ENCODE measurements at places on chromosomes 11 and 22.

DNA sequence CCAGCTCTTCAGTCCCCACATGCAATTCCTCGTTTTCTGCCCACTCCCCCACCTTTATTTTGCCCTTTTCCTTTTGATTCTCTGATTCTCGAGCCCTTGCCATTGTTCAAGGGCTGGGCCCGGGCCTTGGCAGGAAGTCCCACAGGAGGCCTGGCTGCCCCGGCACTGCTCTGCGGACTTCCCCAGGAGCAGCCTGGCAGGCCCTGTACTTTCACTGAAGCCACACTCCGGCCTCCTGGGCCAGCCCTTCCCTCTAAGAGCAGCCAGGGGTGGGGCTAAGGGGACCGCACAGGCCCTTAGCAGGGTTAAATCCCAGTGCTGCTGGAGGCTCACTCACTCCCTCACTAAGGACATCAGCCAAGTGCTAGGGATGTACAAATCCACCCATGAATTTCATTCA, 4.1 kb downstream of the LRRC32 start:
- DNase-seq: no peak

DNA sequence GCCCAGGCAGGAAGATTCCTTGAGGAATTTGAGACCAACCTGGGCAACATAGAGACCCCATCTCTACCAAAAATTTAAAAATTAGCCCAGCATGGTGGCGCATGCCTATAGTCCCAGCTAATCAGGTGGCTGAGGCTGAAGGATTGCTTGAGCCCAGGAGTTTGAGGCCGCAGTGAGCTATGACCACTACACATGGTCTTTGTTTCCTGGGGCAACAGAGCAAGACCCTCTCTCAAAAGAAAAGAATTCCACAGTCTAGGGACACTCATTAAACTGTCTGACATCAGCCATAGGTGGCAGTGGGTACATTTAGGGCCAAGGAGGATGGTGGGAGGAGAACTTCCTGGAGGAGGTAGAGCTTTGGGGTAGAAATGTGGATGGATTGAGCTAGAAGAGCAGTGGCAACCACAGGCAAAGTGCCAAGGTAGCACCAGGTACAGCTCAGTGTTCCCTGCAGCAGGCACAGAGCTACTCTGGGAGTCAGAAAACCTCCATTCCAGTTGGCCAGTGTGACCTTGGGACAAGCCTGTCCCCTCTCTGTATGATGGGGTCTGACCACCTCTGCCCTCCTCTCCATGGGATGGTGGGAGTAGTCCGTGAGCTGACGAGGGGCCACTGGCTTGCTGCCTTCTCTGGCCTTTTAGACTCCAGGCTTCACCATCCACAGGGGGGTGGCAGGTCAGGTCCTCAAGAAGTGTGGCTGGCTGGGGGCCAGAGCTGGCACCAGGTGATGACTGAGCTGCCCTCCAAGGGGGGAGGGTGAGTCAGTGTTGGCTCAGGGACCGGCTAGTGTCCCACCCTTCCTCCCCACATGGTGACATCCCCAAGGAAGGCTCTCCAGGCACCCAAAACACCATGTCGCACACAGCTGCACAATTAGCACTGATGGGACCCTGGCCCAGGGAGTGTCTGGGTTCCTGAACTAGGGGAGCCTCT, 3.7 kb upstream of the CLCF1 start:
- no peak for DNase-seq

- DNase-seq: no peak
Observed at GRCh38 chr11:74460065-74460464, 7.3 kb downstream of the KCNE3 start.

DNA sequence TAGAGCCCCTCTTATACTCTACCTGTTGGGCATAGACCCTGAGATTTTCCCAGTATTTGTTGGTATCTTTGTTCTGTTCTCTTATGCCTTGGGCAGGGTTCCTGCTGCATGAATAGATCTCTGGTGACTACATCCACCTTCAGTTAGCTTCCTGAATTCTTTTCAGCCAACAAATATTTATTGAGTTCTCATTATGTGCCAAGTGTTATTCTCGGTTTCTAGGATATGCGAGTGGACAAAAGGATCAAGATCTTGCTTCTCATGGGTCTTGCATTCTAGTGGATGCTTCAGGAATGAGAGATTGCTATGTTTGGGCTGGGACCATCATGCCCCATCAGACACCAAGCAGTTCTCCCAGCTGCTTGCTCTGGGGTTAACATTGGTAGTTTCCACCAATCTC, 340.0 kb downstream of the METTL15 start:
- no peak for DNase-seq

DNA sequence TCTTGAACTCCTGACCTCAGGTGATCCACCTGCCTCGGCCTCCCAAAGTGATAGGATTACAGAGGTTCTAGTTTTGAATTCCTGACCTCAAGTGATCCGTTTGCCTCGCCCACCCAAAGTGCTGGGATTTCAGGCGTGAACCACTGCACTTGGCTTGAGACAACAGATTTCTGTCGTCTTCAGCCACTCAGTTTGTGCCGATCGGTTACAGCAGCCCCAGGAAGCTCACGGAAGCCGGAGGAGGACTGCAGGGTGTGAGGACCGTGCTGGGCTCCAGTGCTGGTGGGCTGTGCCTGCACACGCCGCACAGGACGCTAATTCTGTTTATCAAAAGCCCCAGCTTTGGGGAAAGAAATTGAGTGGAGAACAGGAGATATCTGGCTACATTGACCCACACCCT, 82.0 kb downstream of the CELSR1 start:
- no peak for DNase-seq

- no peak for DNase-seq
Observed at GRCh38 chr11:111514216-111515031, at the start of gene HOATZ. Gene HOATZ, plus strand, starts transcription at chr11:111514778. Its CDS starts 7 bp downstream, at chr11:111514785.

DNA sequence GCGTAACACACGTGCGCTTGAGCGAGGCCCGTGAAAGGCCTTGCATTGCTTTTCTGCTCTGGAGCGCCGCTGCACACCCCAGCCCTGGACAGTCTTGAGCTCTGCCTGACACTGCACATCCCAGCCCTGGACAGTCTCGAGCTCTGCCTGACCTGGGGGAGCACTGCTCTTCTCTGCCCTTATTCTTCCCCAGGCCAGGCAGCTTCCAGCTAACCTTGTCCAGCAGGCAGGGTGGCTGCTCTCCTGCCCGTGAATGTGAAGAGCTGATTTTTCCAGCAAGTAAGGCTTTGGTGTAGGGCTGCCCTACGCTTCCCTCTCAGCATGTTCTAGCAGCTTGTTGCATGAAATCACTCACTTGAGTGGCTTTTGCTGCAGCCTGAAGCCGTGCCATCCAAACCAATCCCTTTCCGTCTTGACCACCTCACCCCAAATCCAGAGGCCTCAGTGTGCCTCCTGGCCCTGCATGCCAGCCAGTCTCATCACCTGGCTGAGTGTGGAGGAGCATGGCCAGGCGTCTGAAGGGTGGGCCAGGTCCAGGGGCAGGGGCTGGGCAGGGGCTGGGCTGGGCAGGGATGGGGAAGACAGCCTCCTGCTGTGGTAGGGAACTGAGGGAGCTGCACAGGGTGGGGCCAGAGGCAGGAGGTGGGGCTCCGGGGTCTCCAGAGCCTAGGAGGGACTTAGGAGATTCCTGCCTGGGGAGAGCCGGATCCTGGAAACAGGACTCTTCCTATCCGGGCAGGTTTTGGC, 89.5 kb upstream of the B3GAT1 start:
- peak; percentile 25 for DNase-seq

- DNase-seq: no peak
Observed at GRCh38 chr11:58898106-58898505, 41.2 kb upstream of the GLYATL1 start.

DNA sequence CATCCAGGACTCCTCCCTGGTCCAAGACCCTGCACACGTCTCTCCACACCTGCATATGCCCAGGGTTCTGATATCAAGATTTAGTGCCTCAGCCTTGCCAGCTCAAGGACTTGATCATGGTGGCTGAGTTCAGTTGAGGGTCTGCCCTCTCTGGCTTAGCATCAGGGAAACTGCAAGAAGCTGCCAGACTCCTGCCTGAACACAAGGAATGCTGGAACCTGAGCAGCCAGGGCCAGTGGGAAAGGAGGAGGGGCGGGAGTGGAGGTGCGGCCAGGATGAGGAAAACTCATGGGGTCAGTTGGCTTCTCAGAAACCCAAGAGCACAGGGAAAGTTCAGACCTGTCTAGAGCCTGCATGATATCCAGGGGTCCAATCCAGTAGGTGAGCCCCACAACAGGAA, 546.1 kb downstream of the BUD13 start:
- DNase-seq: no peak

DNA sequence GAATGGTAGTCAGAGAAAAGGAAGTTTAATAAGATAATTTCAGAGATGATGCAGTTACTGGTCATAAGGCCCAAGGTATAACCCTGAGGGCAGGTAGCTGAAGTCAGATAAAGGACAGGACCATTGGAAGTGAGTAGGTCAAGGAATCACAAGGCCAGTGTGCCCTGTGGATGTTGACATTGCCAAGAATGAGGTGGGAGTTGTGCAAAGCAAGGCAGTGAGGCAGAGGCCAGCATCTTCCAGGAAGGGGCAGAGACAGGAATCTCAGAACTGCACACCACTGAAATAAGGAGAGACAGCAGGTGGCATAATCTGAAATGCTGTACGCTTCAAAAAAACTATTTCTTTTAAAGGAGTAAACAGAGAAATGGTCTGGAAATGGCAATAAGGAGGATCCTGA, 61.4 kb downstream of the ABTB2 start:
- DNase-seq: no peak

GRCh38 chr22:47533961-47534803, 771.7 kb downstream of the TBC1D22A start:
- no peak for DNase-seq

DNA sequence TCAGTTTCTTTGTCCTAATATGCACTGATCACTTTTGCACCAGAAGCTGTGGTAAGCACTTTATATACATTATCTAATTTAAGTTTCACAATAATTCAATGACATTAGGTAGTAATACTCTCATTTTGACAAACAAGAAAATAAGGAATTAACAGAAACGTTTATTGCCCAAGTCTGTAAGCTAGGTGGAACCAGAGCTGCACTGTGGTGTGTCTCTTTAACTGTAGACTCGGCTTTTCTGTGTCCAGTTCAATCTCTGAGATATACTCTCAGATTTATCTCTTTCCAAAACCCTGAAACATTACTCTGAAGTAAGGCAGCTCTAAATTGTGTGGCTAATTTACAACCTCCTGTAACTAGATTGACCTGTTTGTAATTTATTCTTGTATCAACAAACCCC, 101.1 kb downstream of the MUC15 start:
- no peak for DNase-seq

GRCh38 chr22:23388517-23388890, 191.6 kb downstream of the IGLL1 start:
- DNase-seq: no peak

- no peak for DNase-seq
Observed at GRCh38 chr11:3126901-3127691, 38.0 kb downstream of the OSBPL5 start.

- no peak for DNase-seq
Observed at GRCh38 chr11:57552479-57552878, 15.0 kb downstream of the UBE2L6 start.

DNA sequence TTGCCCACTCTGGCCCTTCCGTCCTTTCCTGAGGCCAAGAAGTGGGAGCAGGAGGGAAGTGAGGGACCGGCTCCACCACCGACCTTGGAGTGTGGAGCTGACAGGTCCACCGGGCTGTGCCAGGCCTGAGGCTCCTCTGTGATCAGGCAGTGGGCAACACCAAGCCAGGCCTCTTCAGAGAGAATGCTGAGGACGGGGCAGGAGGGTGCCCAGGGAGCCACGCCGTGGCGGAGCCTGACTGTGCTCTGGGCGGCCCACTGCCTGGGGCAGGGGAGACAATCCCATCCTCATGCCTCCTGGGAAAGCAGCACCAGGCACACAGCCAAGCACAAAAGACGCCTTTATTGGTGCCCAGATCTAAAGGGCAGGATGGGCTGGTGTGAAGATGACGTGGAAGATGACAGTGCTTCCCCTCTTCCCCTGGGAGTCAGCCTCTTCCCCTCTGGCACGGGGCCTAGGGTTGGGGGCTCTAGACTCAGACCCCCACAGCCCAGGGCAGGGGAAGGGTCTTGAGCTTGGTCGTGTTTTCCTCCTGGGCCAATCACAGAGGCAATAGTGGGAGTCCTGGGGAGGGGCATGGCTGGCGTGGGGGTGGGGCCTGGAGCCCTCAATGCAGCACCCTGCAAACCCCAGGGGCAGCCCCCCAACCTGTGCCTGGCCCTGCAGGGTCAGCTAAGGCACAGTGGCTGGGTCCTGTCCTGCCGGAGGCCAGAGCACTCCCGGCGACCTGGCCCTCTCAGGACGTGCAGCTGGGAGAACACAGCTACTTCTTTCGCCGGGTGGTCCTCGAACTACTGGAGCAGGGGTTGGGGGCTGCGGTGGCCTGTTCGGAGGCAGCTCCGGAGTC, 4.7 kb downstream of the LMF2 start:
- no peak for DNase-seq

DNA sequence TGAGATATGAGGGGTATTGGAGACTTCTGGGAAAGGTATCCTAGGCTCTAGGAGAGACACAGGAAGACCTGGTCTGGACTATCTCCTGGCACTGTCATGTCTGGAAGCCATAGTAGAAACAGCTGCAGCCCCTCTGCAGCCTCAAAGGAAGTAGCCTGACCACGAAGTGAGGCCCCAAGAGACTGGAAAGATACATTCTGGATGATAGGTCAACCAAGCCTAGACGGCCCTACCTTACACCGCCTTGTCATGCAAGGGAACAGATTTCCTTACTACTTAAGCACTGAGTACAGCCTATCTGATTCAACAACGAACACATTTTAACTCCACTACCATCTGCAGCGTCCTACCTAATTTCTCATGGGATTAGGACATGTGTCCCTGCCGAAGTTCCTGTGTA, 31.1 kb downstream of the UQCR10 start:
- no peak for DNase-seq

- no peak for DNase-seq
Observed at GRCh38 chr11:74870485-74870884, 78.4 kb downstream of the XRRA1 start.

DNA sequence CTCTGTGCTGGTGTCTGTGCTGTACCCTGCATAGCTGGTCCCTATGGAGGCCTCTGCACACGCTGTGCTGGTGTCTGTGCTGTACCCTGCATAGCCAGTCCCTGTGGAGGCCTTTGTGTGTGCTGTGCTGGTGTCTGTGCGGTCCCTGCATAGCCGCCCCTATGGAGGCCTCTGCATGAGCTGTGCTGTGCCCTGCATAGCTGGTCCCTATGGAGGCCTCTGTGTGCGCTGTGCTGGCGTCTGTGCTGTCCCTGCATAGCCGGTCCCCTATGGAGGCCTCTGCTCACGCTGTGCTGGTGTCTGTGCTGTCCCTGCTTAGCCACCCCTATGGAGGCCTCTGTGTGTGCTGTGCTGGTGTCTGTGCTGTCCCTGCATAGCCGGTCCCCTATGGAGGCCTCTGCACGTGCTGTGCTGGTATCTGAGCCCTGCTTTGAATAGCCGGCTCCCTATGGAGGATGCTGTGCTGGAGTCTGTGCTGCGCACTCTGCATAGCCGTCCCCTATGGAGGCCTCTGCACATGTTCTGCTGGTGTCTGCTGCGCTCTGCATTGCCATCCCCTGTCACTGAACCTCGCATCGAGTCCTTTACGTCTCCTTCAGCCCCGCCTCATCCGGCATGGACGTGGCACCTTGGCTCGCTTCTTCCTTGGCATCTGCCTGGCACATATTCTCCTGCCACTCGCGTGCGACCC, 6.2 kb downstream of the NADSYN1 start:
- DNase-seq: no peak

GRCh38 chr11:39817241-39817640, 1642.2 kb downstream of the LRRC4C start:
- DNase-seq: no peak

All from activated naive CD4-positive, alpha-beta T cell treated with anti-CD3 and anti-CD28 coated beads, Interleukin-2, amount 50 U/mL, for 72 hours (primary cell).